8988T (cell line): ENCODE measurements at places on chromosomes 3 and 15.

- no peak for DNase-seq
These were observed 26.9 kb downstream of the TRIM69 start for GRCh38 chr15:44763187-44763586.

DNA sequence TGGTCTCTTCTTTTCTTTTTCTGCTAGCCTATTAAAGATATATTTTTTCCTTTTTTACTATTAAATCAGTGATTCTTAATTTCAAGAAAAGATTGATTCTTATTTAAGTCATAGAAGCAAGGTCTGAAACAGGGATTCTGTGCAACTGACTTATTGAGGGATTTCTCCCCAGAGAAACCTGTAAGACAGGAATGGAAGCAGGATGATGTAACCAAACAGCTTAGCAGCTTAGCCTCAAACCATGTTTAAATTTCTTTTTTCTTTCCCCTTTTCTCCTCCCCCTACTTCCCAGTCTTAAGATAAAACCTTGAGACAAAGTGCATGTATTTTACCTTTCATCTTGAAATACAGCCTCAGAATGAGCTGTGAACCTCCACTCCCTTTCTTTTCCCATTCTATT is 322.8 kb downstream of the NEK10 start:
- DNase-seq, result no peak

DNA sequence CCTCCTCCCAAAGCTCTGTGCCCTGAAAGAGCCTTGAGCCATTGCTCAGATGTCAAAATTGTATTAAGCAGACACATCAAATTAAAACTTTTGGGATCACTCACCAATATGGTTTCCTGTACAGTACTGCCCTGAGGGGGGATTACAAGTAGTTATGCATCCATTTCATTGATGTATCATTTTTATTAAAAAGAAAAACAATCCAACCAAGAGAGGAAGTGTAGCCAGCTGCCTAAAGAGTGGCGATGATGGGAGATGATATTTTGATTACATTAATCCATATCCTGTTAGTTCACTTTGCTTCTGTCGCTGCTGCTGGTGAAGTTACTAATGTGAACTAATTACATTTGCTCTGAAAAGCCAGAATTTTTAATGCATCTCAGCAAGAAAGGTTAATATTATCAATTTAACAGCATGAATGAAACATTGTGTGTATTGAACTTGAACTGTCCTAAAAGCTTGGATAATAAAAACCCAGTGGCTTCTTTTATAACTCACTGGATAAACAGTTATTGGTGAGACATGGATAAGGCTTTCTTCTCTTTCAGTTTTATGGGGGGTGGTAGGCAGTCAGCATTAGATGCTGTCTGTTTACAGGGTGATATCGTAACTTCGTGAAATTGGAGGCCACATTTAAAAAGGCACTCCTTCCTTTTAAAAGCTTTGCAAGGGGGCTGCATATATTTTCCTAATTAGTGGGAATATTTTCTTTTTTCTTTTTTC is 87.7 kb downstream of the IGF1R start:
- DNase-seq, result no peak

DNA sequence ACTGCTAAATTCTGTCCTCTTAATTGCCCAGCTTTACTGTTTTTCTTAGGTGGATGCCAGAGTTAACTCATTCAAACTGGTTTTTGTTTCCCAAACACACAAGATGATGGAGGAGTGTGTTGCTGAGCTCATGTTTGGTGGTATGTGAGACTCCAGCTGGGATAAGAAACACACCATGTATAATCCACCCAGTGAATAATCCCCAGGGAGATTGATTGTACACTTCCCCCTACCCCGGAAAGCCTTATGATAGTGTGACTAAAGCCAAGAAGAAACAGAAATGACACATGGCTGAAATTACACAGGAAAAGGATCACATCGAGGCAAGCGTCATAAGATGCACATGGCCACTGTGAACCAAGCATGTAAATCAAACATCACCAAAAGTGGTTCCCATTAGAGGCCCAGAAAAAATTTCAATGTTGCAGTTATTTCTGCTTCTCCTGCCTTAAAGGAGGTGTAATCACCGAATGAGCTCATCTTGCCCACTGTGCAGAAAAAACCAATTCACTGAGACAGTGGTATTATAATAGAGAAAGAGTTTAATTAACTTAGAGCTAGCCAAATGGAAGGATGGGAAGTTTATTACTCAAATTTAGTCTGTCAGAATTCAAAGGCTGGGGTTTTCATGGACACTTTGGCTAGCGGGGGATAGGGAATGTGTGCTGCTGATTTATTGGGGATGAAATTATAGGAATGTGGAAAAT is 56.7 kb upstream of the MAGI1 start:
- DNase-seq, result no peak

DNA sequence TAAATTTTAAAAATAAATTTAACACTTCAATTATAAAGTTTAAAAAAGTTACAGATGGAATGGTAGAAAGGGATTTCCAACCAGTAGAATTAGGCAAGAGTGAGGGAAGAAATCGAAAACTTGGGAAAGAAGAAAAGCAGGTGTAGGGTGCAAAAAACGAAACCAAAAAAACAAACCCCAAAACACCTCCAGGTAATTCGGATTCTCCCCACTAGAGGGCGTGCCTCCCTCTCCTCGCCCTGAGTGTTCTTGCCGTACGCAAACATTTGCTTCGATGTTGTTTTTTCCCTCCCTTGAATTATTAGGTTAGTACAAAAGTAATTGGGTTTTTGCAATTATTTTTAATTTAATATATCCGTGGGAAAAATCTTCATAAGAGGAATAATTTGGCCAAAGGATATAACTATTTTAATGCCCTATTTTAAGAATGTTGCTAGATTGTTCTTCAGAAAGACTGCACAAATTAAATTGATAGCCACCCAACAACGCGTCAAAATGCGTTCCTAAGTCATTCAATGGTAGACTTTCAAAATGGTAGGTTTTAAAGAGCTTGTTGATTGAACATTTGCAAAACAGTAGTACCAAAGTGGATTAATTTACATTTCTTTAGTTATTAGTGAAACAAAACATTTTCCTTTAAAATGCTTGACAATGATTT is 63.7 kb downstream of the SLC30A4 start:
- DNase-seq, result no peak

DNA sequence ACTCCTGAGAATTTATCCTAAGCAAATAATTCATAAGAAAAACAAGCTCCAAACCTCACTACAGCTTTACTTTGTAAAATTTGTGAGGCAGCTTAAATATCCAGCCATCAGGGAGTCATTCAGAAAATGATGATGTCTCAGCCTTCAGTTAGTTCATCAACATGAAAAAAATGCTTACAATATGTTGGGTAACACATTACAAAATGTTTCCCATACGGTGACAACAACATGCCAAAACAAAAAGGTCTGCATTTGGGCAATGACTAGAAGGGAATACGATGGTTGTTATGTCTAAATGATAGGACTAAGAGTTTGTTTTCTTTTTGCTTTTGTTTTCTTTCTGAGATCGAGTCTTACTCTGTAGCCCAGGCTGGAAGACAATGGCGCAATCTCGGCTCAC is 47.0 kb upstream of the CFAP161 start:
- no peak for DNase-seq

DNA sequence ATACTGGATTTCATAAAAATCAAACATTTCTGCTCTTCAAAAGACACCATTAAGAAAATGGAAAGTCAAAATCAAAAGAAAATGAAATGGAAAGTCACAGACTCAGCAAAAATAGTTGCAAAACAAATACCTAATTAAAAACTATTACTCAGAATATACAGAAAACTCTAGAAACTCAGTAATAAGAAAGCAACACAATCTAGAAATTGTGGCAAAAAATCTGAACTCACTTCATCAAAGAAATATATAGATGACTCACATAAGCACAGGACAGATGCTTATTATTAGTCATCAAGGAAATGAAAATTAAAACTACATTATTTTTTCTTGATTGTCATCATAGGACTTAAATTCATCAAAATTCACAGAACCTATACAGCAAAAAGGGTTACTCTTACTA is 430.0 kb downstream of the SHQ1 start:
- no peak for DNase-seq
